ENCODE measurements at places on chromosomes 4 and X.

DNA sequence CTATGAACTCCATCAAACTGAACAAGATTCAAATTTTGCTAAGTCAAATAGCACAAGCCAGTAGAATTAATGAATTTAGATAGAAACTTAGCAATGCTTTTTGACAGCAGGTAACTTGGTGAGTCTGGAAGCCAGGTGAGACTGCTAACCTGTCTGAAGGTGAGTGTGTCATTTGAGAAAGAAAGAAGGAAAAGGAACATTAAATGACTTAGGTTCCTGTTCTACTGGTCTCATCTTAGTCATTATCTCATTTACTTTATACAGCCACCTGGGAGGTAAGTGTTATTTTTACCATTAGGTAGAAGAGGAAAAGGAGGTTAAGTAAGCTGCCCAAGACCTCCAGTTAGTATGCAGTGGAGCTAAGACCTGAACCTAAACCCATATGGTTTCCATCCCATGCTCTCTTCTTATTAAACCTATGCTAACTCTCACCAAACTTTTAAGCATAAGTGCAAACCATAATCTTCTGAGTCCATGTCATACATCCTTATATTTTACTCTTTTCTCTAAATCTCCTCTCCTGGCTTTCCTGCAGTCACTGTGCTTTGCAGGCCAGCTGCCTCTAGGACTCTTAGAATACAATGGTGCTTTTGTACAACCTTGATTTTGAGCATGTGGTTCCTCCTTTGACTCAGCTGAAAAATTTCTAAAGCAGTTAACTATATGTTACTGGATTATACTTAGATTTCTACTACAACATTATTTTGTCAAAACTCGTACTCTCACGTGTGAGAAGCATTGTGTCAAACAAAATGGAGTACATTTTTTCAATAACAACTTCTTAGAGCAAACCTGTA is 68.5 kb downstream of the ATP10D start:
- no peak for DNase-seq

DNA sequence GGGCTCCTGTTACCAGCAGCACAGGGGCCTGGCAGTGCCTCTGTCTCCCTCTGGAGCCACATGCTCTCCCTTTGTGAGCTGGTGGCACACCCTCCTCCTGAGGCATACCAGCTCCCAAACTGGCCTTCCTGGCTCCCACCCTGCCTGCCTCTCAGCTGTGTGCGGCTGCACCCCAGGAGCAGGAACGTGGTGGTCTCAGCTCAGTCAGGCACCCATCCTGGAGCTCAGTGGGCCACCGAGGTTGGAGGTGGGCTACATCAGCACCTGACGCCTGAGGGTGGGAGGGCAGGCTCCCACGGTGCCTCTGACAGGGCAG is 85.9 kb upstream of the NKX1-1 start:
- DNase-seq = no peak

GRCh38 chrX:16516232-16516876 is 133.6 kb upstream of the S100G start:
- no peak for DNase-seq

DNA sequence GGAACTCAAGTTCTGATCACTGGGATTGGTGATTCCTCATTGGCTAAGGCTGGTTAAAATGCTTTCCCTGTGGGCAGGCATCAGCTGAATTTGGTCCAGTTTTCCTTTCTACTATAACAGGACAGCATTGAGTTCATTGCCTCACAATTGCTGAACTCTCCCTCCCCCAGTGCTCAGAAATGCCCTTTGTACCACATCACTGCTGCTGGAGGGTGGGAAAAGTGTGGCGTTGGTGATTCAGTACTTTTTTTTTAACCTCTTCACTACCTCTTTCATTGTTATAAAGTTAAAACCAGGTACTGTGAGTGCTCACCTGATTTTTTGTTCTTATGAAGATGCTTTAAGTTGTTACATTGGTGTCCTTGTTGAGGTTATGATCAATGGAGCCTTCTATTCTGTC is 69.3 kb upstream of the IL2 start:
- DNase-seq = no peak

DNA sequence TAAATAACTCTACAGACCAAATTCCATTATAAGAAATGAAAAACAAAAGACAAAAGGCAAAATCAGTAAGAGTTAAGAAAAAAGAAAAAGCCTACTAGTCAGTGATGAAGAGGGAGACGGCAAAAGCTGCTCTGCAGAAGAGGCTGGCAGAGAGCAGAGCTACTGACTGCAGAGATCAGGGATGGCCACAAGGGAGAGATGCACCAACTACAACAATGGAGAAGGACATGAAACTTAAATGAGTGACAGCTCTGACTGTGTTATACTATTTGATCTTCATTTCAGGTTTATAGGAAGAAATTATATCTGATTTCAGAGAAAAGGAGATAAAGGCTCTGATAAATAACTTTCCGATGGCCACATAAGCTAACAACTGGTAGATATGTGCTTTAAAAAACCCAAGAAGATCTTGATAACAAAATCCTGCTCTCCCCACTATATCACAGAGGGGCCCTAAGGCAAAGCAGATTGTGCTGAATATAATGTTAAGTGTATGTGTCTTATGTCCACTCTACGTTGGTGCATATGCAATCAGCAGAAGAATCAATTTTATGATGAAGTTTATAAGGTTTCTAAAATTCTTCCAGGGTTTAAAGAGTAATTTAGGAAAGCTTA is 58.4 kb upstream of the COX18 start:
- DNase-seq = peak; percentile 3

- DNase-seq = peak; percentile 13
Observed at GRCh38 chrX:14529290-14529989, at the start of gene GLRA2. GLRA2 (plus strand) TSS chrX:14529536; CDS start chrX:14530058, 522 bp downstream.

GRCh38 chr4:148405161-148405893 is 36.9 kb downstream of the NR3C2 start:
- DNase-seq = no peak

DNA sequence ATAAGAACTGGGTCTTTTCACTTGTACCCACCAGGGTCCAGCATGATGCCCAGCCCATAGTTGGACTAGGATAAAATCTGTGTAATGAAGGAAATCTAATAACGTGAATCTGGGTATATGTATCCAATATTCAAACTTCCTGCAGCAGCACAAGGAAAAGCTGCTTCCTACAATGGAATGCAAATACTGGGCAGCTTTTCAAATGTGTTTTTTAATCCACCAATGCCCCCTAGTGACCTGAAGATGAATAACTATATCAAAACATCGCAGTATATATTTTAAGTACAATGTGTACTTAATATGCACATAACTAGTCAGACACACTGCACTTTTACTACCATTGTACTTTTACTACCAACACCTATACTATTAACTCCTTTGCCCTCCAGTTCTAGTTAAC is 5.3 kb downstream of the APOO start:
- DNase-seq = peak; percentile 62

GRCh38 chr4:176309046-176309445 is 10.7 kb upstream of the SPCS3 start:
- DNase-seq = no peak

GRCh38 chrX:13068651-13069050 is 24.2 kb upstream of the FAM9C start:
- DNase-seq = no peak

DNA sequence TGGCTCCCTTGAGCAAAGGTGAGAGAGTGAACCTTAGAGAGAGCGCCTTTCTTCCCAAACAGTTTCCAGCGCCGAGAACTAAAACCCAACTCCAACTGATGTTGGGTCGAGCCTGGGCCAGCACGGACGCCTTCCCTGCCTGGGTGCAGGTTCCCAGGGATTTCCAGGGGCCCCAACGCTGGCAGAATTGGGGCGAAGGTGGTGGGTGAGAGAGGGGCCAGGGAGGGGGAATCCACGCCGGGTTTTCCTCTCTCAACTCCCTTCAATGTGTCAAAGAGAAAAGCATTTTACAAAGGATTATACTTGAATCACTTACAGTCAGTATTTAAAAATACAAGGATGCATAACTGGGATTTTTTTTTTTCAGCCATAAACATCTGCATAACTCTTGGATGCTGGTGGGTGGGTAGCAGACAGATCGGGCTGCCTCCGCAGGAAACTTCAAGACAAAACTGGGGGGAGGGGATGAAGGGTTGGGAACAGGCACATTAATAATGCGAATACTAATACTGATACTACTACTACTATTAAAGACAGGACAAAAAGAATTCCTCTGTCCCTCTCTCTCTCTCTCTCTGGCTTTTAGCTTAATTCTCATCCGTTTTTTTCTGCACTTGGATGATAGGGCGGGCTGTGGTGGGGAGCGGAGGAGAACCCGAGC is 1.3 kb upstream of the ARX start:
- no peak for DNase-seq

DNA sequence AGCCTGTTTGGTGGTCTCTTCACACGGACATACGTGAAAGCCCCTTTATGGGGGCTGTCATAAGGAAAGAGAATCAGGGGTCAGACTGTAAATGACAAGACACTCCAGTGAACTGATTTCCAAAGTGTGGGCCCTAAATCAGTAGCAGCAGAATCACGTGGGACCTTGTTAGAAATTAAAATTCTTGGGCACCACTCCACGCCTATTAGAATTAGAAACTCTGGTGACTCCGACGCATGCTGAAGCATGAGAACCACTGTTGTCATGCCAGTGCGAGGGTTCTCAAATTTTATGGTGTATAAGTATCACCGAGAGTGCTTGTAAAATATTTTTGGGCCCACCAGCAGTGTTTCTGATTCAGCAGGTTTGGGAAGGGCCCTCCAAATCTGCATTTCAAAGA is 672.8 kb downstream of the DMD start:
- no peak for DNase-seq

DNA sequence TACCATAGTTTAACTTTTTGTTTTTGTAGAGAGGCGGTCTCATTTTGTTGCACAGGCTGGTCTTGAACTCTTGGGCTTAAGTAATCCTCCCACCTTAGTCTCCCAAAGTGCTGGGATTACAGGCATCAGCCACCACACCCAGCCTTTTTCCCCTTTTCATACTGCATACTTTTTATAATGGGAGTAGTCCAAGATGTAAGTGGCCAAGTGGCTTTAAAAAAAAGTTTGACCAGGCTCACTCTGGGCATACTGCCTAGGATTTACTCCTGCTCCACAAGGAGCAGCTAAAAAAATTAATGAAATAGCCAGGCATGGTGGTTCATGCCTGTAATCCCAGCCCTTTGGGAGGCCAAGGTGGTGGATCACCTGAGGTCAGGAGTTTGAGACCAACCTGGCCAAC is 6.0 kb downstream of the GRSF1 start:
- DNase-seq = peak; percentile 9
